Esophagus mucosa (tissue), 1 donor: ENCODE measurements at places on chromosomes 4 and X. TPM values are rescaled to one million over a fixed set of nuclear protein-coding genes. Genes with fewer than 3 reads are reported as not detected.

GRCh38 chr4:108900018-108900580 lies 137.2 kb upstream of the ETNPPL start:
- ATAC-seq, result no peak

- peak; percentile 22 for ATAC-seq
Observed at GRCh38 chr4:98491899-98492559, 166.4 kb downstream of the TSPAN5 start.

DNA sequence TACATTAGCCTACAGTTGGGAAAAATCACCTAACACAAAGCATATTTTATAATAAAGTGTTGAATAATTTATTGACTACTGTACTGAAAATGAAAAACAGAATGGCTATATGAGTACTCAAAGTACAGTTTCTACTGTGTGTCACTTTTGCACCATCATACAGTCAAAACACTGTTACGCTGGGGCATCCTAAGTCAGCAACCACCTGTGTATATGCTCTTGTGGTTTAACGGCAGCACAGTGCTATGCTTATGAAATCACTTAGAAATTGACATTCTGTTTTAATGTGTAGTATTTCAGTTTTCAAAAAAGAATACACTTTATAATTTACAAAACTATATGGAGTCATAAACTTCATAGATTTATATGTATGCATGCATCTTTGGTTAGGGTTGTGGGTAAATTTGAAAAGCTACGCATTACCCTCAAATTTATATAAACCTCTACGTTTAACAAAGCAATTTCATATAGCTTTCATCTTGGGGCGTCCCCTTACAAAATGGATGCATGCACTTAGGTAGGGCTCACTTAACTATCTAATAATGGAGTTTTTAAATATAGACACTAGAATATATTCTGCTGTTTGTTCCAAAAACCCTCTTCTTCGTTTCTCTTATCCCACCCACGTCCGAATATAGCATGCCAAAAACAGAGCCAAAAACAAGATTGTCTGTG lies 690 bp upstream of the NEIL3 start:
- no peak for ATAC-seq

DNA sequence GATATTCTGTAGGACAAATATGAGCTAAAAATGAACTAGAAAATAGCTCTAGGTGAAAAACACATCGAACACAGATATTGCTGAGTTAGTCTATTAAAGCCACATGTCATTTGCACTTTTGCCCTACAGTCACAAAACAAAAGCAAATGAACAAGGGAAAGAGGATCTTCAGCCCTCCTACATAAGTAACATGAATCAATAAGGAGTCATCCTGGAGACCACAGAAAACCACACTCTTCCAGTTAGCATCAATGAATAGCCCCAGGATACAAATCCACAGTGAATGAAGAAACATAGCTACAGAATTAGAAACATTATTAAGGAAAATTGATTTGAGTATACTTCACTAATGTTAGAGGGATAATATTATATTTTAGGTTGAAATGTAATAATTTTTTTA lies 311.4 kb downstream of the MAPK10 start:
- ATAC-seq, result no peak

GRCh38 chr4:949656-950055 lies 17.4 kb downstream of the TMEM175 start:
- no peak for ATAC-seq

DNA sequence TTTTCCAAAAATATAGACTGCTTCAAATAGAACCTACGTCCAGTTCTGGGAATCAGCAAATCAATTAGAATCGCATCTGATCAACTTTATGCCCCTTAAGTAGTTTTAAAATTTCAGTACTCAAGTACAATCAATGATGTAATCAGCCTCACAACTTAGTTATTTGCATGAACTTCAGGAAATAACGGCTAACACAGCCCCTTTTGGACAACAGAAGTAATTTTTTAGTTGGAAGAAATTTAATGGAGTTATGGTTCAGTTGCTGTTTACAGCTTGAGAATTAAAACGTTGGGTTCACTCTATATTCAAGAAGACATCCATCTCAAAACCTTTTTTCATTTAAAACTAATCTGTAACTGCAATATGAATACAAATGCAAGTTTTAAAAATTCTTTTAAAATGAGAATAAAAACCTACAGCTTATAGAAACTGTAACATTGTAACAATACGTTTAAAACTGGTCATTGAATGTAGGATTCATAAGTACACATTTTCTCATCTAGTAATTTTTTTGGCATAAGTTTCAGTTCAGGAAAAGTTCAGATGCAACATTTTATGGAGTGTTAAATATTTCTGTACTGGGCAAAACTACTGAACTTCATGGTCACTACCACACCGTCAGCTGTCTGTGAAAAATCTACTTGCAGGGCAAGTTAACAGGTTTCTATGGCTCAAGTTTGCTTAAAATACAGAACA lies 956 bp downstream of the TAPT1 start:
- ATAC-seq, result no peak

GRCh38 chr4:149306537-149306936 lies 509.1 kb downstream of the IQCM start:
- ATAC-seq, result no peak

DNA sequence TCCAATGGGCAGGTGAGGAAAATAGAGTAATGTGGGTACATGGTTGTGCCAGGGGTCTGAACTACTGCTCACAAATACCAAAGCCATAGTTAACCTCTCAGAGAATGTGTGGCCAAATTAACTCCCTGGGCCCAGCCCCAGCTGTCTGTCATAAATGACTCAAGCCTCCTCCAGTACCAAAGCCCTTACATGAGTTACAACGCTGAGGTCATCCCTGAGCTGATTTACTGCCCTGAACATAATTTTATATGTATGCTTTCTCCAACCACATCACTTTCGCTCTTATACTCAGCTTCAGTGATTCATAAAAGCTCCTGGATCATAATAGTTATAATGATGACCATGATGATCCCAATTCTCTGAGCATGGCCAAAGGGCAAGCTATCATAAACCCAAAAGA lies 283.9 kb downstream of the NKX6-1 start:
- no peak for ATAC-seq

- peak; percentile 27 for ATAC-seq
Observed at GRCh38 chr4:5710065-5710960, 688 bp upstream of the EVC start.

DNA sequence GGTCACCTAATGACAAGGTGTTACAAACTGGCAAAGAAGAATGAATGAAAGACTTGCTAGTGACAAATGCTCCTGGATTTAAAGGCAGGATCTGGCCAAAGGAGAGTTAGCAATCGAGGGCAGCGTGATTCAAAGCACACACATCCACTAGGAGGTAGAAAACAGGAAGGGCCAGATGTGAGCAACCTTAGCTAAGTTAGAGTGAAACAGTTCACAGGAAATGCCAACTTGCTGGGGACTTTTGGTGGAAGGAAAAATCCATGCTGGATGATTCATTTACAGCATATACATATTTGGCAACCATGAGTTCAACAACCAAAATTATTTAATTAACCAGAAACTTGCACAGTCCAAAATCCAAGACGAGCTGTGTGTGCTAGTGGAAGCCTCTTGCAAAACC lies 276.9 kb downstream of the PTTG2 start:
- peak; percentile 86 for ATAC-seq

- no peak for ATAC-seq
Observed at GRCh38 chrX:73069365-73070035, 9.8 kb downstream of the PABPC1L2A start.

DNA sequence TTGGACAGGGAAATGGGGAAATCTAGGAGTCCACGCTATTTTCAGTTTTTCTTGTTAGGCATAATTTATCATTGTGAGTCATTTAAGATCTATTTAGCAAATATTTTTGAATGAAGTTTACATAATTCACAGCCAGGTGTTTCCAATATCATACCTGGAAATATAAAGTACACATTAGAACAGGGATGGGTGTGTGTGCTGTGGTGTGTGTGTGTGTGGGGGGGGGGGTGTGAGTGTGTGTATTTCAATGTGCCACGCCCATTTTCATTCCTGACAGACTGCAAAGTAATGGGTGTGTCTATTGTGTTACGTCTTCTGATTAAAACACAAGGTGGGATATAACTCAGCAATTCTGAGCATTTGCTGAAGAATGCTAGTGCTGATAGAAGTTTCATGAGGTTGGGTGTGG lies 33.2 kb downstream of the ARHGAP10 start:
- peak; percentile 43 for ATAC-seq

DNA sequence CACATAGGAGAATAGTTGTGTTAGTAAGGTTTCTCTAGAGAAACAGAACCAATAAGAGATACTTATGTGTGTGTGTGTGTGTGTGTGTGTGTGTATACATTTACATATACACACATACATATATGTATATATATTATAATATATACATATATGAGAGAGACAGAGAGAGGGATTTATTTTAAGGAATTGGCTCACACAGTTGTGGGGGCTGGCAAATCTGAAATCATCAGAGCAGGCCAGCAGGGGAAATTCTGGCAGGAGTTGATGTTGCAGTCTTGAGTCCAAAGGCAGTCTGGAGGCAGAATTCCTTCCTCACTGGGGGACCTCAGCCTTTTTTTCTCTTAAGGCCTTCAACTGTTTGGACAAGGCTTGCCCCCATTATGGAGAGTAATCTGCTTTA lies 38.6 kb upstream of the NHS start:
- no peak for ATAC-seq

Gene KIAA1210
- not detected for total RNA-seq

Gene PFKFB1
- total RNA-seq, result 0.36 TPM

Gene EDNRA
- 5.5 TPM for total RNA-seq

Gene FHL1
- total RNA-seq, result 18.7 TPM

Gene TSC22D3
- total RNA-seq, result 46.2 TPM

Gene CDKL5
- total RNA-seq, result 8.7 TPM

Gene GAGE1
- total RNA-seq, result not detected
